ENCODE measurements at places on chromosomes 6 and 20. TPM values are rescaled to one million over a fixed set of nuclear protein-coding genes. Genes with fewer than 3 reads are reported as not detected.

Gene RIMS1
- total RNA-seq = not detected

Gene RIN2
- total RNA-seq = 40.3 TPM

Gene IL17F
- not detected for total RNA-seq

Gene MUCL3
- total RNA-seq = not detected

Gene PDE7B
- 1.6 TPM for total RNA-seq

Gene BPIFB4
- total RNA-seq = not detected

Gene BNIP5
- total RNA-seq = not detected

Gene GTF2H4
- 20.8 TPM for total RNA-seq

Gene CCN5
- total RNA-seq = 29.9 TPM

Gene CST1
- total RNA-seq = 1.4 TPM

Gene GCNT2
- total RNA-seq = 9.8 TPM

Gene MUC22
- 0.01 TPM for total RNA-seq

Gene PKIB
- 0.73 TPM for total RNA-seq

Data from A549 treated with DMSO at 1 μM for 4 hours (cell line).